ENCODE measurements at places on chromosomes 12 and 14.

DNA sequence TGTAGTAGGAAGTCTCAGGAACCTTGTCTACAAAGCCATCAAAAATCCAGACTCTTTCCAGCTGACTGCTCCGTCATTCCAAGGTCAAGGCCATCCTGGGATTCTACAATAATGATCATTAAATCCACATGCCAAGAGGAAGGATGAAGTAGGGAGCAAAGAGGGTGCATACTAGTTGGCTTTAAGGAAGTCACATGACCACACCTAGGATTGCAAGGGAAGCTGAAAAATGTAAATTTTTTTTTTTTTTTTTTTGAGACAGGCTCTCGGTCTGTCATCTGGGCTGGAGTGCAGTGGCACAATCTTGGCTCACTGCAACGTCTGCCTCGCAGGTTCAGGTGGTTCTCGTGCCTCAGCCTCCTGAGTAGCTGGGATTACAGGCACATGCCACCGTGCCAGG is 7.3 kb upstream of the MRPL42 start:
- DNase-seq: no peak

GRCh38 chr12:54240129-54240528 is 39.8 kb downstream of the CBX5 start:
- no peak for DNase-seq

GRCh38 chr12:131089531-131090273 is 136.0 kb downstream of the ADGRD1 start:
- no peak for DNase-seq

- no peak for DNase-seq
These were observed 21.5 kb downstream of the FAM222A start for GRCh38 chr12:109735051-109735521.

DNA sequence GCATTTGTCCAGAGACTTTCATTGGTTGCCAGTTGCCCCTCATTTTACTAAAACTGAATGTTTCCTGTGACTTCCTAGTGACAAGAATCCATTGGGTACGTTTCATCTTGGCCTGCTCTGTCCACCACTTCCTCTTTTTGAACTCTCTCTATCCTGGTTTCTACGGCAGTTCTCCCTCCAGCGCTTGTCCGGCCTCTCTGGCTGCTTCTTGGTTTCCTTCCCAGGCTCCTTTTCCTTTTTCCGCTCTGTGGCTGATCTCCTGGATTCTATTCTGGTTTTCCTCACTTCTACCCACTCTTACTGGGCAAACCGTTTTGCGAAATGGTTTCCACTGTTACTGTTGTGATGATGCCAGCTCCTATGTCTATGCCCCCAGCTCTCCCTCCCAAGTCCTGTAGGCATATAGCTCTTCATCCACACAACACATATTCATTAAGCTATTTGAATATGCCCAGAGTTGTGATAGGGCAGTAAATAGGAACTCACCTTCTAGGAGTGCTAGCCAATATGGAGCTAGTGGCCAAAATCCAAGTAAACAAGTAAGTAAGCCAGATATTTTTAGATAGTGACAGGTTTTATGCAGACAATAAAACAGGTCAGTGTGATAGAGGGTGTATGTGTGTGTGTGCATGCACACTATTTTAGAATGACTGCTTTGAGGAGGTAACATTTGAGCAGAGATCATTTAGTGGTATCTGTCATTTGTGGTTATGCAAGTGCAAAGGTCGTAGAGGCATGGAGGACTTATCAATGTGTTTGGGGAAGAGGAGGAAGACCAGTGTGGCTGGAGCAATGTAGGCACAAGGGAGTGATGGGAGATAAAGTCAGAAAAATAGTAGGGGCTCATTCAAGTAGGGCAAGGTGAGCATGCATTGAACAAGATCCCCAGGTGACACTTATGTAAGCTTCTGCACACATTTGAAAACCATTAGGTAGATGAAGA is 27.9 kb upstream of the CTDSP2 start:
- no peak for DNase-seq

DNA sequence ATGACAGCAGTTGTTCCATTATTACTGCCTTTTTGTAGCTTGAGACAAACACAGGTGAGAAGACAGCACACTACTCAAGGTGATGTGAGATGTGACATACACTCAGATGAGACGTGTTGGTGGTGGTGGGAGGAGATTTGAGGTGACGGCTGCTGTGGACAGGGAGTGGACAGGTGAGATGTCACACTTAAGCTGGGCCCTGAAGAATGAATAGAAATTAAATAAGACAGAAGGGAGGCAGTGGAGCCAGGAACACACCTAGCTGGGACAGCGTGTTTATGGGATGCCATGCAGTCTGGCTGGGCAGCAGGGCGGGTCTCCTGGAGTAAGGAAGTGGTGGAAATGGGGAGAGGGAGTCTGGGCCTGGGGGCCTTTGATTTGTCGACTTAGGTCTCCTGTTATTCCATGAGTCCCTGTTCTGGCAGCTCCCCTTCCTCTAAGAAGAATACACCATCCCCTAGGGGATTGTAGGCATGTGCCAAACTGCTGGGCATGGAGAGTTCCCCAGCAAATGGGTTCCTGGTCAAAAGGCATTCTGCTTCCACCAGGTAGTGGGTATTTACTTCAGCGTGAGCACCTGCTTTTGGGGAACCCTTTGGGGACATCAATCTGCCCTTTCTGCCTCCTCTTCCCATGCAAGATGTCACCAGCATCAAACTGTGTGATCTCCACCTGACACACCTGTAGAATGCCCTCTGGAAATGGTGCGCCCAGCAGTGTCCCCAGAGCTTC is 71.2 kb upstream of the ESRRB start:
- no peak for DNase-seq

DNA sequence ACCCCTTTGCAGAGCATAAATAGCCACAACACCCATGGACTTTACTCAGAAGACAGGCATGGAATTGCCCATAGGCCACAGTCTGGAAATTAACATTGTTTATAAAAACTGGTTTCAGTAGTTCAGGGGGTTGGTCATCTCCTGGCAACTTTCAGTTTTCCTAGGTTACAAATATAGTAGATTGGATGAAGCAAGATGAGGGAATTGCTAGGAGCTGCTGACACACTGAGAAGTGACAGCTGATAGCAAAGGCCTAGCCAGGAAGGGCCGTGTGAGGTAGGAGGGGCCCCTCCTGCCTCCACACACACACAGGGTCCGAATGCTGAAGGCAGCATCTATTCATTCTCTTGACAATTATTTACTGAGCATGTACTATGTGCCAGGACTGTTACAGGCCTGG is 8.3 kb downstream of the GALNT16 start:
- no peak for DNase-seq

DNA sequence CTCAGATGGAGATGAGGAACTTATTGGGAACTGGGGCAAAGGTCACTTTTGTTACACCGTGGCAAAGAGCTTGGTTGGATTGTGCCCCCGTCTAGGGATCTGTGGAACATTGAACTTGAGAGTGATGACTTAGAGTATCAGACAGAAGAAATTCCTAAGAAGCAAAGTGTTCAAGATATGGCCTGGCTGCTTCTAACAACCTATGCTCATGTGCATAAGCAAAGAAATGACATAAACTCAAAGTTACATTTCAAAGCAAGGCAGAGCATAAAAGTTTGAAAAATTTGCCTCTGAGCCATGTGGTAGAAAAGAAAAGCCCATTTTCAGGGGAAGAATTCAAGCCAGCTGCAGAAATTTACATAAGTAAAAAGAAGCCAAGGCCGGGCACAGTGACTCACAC is 21.5 kb upstream of the RAP1B start:
- DNase-seq: no peak

DNA sequence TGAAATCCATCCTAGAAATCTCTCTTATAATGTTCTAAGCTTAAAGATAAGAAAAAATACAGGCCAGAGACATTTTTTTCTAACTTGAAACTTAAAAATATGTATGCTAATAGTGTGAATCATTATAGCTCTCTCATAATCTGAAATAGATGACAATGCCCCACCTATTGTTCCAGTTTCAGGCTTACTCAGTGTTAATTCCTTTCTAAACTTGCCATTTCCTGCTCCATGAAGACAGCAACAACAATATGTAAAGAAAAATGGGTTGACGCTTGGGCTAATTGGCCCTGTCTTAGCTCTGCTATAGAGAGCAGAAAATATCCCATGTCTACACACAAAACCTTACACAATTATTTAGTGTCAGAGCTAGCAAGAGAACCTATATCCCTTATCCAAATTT is 37.1 kb downstream of the LMO3 start:
- no peak for DNase-seq

- DNase-seq: no peak
These were observed 62.7 kb downstream of the C2CD5 start for GRCh38 chr12:22481547-22482104.

- peak; percentile 54 for DNase-seq
These were observed 19.7 kb downstream of the PLEKHG3 start for GRCh38 chr14:64723691-64724577.

DNA sequence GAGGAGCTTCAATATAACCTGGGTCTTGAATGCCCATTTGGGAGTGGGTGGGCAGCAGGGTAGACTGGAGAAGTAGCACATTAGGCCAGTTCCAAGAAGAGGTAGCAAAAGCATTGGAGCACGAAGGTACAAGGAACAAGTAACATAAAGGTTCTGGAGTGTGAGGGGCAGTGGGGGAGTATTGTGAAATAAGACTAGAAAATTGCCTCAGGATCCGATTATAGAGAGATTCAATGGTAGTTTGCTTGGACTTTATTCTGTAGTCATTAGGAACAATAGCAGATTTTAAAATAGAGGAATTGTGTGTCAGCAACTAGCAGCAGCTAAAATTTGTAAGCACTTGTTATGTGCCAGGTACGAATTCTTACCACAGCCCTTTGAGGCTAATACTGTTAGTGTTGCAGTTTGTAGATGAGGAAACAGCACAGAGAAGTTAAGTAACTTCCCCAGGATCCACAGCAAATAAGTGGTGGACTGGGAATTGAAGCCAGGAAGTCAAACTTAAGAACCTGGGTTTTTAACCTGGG is 61.8 kb downstream of the PPFIBP1 start:
- DNase-seq: no peak

GRCh38 chr12:125470838-125471783 is 405.9 kb downstream of the AACS start:
- no peak for DNase-seq

GRCh38 chr12:3375326-3375725 is 115.7 kb upstream of the PRMT8 start:
- DNase-seq: no peak

GRCh38 chr12:47449797-47450196 is 256.0 kb downstream of the RPAP3 start:
- DNase-seq: no peak

DNA sequence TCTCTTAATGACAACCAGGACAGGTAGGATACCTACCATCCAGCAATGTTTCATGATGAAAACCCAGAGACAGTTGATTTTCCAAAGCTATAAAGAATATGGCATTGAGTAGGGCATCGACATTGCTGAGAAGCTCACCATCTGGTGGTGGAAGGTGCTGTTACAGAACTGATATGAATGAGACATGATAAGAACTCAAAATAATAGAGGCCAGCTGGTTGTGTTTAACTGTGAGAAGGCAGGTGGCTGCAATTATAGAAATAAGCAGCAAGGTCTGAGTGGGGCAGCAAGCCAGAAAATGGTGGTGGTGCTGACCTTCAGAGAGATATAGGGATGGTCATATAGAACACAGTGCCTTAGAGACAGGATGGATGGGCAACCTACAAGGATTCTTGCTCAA is 449.7 kb downstream of the BTG1 start:
- no peak for DNase-seq

- DNase-seq: no peak
These were observed at the start of gene SLC35F4 for GRCh38 chr14:57865403-57866198. SLC35F4 (minus strand) TSS chr14:57866092.

- no peak for DNase-seq
These were observed 24.4 kb downstream of the TUNAR start for GRCh38 chr14:95901054-95901453.

- no peak for DNase-seq
These were observed 52.8 kb upstream of the CNOT2 start for GRCh38 chr12:70190262-70191010.
